Type B pancreatic cell (in vitro differentiated cells): ENCODE measurements at places on chromosomes 6 and 20. TPM values are rescaled to one million over a fixed set of nuclear protein-coding genes. Genes with fewer than 3 reads are reported as not detected.

- DNase-seq: no peak
Observed at GRCh38 chr6:125451750-125452149, 150.0 kb upstream of the HDDC2 start.

Gene NKX2-2
- 6.0 and 15.4 TPM in 2 replicates for total RNA-seq

Gene PTCHD4
- 3.4 and 4.6 TPM in 2 replicates for total RNA-seq

DNA sequence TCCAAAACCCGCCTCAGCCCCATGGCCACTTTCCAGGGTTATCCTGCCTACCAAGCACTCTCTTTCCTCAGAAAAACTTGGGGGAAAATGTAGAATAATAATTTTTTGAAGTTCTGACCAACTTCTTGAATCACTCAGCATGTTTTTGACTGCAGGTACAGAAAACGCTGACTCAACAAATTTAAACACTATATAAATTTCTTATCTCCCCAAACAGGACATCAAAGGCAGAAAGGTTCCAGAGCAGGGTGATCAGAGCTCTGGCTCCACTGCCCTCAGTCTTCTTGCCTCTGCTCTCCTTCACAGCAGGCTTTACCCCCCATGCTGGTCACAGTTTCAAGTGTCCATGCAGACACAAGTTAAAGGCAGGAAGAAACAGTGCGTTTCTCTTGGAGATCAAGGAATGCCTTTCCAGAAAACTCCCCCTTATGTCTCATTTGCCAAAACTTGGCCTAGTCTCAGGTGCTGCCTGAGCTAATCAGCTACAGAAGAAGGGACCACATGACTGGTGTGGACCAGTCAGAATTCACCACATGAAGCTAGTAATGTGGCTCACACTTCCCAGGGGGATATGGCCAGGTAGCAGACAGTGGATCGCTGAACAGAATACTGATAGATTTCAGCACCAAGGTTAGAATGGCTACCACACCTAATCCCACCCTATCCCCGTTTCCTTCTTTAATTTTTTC lies 24.4 kb upstream of the SLC17A3 start:
- no peak for DNase-seq

DNA sequence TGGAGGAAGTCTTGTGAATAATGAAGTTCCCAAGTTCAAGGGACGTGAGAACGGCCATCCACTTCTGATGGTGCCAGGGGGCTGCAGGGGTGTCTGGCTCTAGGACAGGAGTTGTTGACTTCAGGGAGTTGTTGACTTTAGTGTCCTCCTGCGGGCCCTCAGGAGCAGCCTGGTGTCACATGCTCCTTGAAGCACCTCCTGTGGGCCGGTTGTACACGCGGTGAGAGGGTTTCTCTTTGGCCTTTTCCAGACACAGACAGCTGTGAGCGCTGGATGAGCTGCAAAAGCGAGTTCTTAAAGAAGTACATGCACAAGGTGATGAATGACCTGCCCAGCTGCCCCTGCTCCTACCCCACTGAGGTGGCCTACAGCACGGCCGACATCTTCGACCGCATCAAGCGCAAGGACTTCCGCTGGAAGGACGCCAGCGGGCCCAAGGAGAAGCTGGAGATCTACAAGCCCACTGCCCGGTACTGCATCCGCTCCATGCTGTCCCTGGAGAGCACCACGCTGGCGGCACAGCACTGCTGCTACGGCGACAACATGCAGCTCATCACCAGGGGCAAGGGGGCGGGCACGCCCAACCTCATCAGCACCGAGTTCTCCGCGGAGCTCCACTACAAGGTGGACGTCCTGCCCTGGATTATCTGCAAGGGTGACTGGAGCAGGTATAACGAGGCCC lies 77.8 kb downstream of the ISM1 start:
- no peak for DNase-seq

GRCh38 chr6:156154896-156155295 lies 622.3 kb upstream of the ARID1B start:
- DNase-seq: no peak

GRCh38 chr6:79997728-79998127 lies 6.7 kb upstream of the TTK start:
- no peak for DNase-seq

GRCh38 chr6:67563671-67564070 lies 1071.4 kb upstream of the ADGRB3 start:
- DNase-seq: no peak

Gene RIPOR3
- total RNA-seq: 1.9 and 5.1 TPM in 2 replicates

Gene MAP7
- total RNA-seq: 17.8 and 45.4 TPM in 2 replicates

Gene TOX2
- 1.5 and 4.7 TPM in 2 replicates for total RNA-seq

GRCh38 chr6:32940656-32941213 lies at the start of gene HLA-DMB:
HLA-DMB (minus strand) TSS chr6:32941028; CDS start chr6:32940807, 221 bp downstream.
- DNase-seq: no peak

DNA sequence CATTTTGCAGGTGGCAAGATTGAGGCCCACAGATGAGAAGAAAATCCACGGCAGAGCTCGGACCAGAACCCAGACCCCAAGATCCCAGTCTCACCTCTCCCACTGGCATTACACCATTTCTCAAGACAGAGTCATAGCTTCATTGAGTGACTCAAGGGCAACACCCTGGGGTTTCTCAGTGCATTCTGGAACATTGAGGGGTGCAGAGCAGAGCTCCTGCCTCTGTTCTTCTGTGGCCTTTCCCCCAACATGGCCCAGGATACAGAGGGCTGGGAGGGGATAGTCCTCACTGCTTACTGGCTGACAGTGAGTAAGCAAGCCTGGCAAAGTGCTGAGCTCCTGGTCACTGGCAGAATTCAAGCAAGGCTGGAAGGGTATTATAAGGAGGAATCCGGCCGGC lies 74.0 kb downstream of the MDGA1 start:
- no peak for DNase-seq

DNA sequence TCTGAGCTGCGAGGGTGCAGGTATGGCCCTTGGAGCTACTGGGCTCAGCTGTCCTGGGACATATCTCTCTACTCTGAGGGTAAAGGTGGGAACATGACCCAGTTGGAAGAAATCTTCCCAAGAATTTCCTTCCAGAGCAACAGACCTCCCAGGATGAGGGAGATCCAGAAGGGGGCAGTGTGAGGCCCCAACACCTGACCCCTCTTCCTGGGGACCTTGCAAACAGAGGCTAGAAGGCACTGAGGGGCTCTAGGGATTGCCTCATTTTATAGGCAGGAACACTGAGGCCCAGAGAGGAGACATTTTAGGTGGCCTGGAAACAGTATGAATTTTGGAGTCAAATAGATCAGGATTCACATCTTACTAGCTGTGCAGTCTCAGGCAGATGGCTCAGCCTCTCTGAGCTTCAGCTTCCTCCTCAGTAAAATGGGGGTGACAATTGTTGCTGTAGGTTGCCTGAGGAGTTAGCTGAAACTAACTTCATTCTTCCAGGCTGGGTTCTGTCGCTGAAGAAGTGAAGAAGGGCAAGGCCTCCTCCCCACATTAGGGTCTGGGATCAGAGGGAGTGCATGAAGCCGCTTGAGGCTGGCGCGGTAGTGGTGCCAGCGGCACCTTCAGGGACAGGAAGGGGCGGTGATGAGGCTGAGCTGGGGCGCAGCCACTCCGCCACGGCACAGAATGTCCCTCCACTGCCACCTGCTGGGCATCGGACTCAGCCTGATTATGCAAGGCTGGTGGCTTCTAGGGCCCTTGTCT lies 11.4 kb downstream of the KCNK17 start:
- DNase-seq: peak; percentile 86

DNA sequence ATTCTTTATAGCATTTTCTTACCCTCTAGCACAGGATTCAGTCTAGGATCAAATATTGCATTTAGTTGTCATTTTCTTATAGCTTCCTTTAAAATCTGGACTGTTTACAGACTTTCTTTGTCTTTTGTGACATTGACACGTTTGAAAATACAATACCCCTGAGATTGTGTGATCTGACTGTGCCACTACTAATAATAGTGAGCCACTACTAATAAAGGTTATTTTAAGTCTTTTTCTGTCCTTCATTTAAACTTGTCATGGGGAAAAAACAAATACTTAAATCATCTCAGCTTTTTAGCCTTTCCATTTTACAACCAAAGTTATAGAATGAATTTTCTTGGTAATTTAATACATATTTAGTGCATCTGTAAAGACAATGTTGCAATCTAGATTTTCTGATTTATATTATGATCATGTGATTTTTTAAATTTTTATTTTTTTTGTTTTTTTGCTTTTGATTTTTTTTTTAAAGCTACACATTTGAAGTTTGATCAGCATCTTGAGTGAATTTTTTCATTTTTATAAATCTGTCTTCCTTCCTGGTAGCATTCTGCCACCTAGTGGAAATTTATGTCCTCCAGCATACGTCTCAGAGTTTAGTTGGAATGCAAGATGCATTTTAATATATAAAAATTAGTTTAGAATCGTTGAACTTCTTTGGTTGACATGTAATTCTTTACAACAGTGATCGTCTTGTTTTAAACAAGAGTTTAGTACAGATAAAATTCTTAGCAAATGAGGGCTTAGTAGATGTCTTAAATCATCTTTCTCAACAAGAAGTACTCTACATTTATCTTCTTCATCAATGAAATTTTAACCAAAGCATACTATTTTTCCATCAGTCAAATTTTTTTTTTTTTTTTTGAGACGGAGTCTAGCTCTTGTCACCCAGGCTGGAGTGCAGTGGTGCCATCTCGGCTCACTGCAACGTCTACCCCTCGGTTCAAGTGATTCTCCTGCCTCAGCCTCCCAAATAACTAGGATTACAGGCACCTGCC lies 119.4 kb downstream of the NCOA3 start:
- no peak for DNase-seq

DNA sequence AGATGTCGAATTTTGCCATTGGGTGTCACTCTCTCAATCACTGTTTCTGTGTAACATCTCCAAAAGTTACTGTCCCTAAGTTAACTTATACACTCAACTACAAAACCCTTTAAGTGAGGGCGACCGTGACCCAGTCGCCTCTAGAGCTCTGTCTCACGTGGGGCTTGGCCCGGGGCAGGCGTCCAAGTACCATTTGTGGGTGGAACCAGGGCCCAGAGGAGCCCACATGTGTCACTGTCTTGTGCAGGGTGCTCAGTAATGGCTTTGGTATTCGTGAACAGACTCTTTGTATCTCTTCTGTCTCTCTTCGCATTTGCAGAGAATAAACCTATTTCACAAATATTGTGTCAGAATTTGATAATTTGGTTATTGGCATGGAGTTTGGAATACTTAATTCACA lies 109.9 kb upstream of the THBS2 start:
- DNase-seq: no peak

DNA sequence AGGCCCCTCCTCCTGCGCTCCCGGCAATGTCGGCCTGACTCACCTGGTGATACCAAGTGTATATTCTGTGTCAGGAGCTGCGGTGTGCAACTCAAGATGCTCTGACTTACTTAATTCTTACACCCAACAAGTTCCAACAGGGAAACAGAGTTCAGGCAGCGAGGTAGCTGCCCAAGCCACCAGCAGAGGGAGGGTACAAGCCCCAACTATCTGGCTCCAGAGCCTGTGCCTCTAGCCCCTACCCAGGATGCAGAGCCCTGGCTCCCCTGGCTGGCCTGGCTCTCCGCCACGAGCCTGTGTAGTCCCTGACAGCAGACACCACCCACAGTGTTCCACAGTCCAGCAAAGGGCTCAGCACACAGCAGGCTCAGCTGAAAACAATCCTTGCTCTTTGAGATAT lies 34.9 kb downstream of the C20orf203 start:
- DNase-seq: no peak

DNA sequence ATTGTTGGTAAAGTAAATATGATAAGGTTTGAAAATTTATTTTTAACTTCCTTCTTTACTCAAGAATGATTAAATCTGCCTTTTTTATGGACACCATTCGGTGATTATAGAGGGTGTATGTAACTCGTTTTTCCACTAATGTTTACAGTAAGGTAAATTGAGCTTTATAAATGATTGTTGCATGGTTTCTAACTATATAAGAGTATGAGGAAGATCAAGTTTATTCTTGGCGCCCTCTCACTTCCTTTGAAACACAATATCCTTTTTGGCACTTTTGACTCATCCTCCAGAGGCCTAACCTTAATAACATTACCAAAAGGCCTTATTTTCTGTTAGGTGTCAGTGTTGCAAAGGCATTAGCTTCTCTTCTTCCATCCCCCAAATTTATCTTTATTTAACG lies 41.8 kb upstream of the MTRF1L start:
- no peak for DNase-seq

Gene HLA-DQA1
- total RNA-seq: not detected in 2 replicates

DNA sequence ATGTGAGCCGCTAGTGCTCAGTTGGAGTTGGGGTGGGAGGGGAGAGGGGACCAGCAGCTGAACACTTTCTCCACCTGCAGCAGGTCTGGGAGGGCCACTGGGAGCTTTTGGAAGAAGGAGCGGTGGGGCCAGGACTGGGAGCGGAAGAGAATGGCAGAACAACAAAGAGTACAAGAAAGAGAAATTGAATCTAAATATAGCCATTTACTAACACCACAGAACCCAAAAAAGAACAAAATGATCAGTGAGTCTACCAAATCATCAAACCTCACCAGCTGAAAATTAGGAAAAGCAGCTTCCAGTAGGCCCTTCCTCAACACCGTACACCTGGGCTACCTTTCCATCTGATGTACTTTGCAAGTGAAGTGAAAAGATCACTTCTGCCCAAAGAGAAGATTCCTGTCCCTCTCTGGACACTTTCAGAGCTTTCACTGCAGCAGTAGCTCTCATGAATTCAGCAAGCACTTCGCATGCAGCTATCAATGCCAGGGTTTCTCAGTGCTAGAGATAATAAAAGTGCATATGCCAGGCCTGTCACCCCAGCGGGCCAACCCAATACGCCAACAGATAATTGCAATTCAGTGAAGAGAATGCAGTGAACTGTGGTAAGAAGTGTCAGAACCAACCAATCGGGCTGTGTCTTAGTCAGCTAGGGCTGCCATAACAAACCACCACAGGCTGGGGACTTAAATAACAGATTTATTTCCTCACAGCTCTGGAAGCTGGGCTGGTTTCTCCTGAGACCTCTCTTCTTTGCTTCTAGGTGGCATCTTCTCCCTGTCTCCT lies 597 bp downstream of the LY86 start:
- DNase-seq: no peak

DNA sequence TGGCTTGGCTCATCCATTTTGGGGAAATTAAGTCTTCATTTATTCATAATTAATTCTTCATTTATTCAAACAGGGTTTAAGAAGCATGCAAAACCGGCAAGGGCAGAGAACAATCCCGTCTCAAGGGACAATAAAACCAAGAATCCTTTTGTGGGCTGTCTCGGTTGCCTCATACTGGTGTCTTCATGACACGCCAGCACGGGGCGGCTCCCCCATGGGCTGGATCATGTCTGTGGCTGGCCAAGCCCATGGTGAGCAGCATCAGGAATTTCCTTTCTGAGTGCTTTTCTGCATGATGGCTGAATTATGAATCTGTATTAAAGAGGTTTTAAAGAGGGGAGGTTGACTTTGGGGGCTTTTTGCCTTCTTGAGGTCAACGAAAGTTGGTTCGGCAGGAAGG lies 38.3 kb upstream of the DUSP22 start:
- no peak for DNase-seq

- no peak for DNase-seq
Observed at GRCh38 chr6:133466680-133467079, 225.5 kb downstream of the EYA4 start.

DNA sequence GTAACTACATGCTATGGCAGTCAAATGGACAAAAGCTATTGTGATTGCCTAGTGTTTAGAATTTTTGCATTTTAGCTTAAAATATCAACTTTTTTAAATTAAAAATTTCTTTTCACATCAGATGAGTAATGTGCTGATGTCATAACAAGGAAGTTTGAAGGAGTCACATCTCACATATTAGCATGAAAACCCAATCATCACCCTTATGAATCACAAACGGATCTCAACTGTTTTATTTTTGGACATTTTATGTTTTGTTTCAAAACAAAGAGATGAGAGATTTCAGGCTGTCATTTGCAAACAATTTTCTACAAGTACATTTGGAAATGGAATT lies 53.6 kb upstream of the TRERF1 start:
- no peak for DNase-seq

Gene TSPYL1
- 88.2 and 90.2 TPM in 2 replicates for total RNA-seq

GRCh38 chr6:117906958-117907600 lies at the start of gene SLC35F1:
SLC35F1 (plus strand) TSS chr6:117907264.
- peak; percentile 76 for DNase-seq
